ENCODE measurements at places on chromosomes 2 and 18. TPM values are rescaled to one million over a fixed set of nuclear protein-coding genes. Genes with fewer than 3 reads are reported as not detected.

The VPS4B gene
- total RNA-seq, result 15.9 TPM

The NRP2 gene
- total RNA-seq, result 5.1 TPM

The STEAP3 gene
- 10.8 TPM for total RNA-seq

The FAM237A gene
- not detected for total RNA-seq

DNA sequence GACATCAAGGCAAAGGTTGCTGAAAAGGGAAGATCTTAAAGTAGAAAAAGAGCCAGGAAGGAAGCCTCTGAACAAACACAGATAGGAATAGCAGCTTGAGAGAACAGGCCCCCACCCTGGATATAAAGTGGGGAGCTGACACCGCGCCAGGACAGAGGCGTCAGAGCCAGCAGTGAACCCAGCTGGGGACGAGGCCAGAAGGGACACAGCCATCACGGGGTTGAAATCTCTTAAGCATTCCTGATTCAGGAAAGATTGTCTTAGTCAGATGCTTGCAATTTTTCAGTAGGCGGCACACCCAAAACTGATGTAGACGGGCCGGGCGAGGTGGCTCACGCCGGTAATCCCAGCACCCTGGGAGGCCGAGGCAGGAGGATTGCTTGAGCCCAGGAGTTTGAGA is 93.8 kb upstream of the PHLPP1 start:
- peak; percentile 65 for DNase-seq

GRCh38 chr2:231189171-231189530 is 9.3 kb upstream of the ARMC9 start:
- DNase-seq, result no peak

DNA sequence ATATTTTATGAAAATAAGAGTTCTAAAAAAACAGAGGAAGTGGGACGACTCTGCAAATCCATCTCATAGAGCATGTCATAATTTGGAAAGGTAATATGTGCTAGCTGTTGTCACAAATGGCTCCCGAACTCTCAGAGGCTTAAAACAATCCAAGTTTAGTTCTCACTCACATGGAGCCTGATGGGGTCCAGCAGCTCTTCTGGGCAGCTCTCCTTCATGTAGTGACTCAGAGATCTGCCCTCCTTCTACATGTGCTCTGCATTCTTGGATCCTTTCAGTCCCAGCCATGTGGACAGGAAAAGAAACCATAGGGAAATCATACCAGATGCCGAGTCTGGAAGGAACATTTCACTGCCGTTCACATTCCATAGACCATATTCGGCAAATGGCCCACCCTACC is 180.1 kb upstream of the APCDD1 start:
- DNase-seq, result no peak

DNA sequence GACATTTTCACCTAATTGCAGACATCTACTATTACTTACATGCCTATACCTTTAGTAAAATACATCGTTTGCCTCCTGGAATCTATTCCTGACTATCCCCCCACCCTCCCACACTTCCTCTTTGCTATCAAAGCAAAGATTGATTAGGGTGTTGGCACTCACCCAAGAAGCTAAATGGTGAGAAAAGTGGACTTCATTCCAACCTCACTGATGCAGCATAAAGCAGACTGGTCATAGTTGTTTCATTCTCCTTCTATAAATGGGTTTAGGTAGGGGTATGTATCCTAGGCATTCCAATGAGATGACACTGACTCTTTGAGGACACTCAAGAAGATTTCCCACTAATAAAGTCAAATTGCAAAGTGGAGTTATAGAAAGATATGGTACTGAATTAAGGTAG is 97.4 kb downstream of the LRP1B start:
- no peak for DNase-seq

DNA sequence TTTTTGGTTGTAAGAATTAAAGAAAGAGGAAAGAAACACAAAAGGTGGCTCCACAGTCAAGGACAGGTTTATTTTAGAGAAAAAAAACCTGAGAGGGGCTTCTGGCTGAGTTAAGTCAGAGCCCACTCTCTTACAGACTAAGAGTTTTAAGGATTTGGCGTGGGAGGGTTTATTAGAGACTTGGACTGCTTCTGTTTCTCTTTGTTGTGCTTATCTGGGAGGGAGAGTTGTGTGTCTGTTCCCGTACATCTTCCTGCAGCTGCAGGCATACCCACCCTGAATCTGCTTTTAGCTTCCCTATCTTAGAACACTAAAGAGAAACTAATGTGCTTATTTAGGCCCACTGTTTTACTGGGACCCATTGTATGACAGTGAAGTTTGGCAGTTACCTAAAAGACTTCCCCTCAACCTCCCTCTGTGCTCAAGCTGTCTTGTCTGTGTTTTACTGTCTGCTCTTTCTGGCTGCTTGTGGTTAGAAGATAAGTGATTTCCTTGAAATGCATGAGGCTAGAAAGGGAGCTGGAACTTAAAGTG is 2.7 kb downstream of the RSAD2 start:
- no peak for DNase-seq

GRCh38 chr2:233209117-233209532 is 42.3 kb upstream of the ATG16L1 start:
- no peak for DNase-seq

DNA sequence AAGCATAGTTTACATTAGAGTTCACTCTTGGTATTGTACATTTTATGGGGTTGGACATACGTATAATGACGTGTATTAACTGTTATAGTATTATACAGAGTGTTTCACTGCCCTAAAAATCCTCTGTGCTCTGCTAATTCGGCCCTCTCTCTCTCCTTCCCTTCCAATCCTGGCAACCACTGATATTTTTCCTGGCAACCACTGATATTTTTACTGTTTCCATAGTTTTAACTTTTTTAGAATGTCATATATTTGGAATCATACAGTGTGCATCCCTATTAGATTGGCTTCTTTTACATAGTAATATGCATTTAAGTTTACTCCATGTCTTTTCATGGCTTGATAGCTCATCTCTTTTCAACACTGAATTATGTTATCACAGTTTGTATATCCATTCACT is 526.7 kb downstream of the RIT2 start:
- DNase-seq, result no peak

GRCh38 chr18:47585136-47585535 is 333.7 kb upstream of the SKOR2 start:
- DNase-seq, result no peak

- no peak for DNase-seq
Observed at GRCh38 chr2:133732982-133733900, 165.0 kb upstream of the NCKAP5 start.

GRCh38 chr2:122739732-122740593 is 984.5 kb downstream of the TSN start:
- no peak for DNase-seq

GRCh38 chr2:151727593-151728552 is 6.4 kb downstream of the NEB start:
- no peak for DNase-seq

- DNase-seq, result no peak
Observed at GRCh38 chr18:47794725-47795433, 135.6 kb downstream of the SMAD2 start.

- no peak for DNase-seq
Observed at GRCh38 chr2:117833911-117834310, 19.4 kb downstream of the DDX18 start.

- no peak for DNase-seq
Observed at GRCh38 chr2:164275659-164276058, 345.6 kb downstream of the GRB14 start.

DNA sequence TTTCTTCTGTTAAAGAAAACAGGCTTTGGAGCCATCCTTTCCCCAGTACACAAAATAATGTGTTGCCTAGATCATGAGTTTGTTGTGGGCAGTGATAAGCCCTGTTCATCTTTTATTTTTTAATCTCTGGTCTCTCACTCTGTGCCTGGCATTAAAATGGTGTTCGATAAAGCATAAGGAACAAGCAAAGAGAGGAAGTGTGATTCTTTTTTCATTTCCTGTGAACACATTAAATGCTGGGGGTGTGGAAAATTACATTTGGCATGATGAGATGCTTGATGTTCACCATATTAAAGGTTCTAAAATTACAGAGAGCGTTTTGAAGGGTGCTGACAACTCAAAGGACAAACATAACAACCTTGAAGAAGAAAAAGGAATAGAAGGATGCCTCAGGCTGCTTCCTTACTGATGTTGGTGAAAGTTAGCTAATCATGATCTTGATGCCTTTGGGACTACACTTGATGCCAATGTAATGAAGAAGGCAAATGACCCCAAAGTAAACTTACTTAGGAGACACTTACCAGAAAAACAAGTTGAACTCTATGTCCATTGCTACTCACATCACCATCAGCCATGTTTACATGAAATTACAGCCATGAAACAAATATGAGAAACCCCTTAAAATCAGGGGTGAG is 33.0 kb downstream of the TMEFF2 start:
- DNase-seq, result no peak
